ENCODE measurements at places on chromosomes 2 and 18.
A peak's percentile ranks its signal among the peaks of the same experiment; 100 is the strongest.

GRCh38 chr2:239526038-239526437 lies 125.2 kb upstream of the HDAC4 start:
- H3K27me3 ChIP-seq: no peaks in the 10 kb centered on the region
- no peak overlapping the region for H3K4me3 ChIP-seq
- H3K27ac ChIP-seq: no peak overlapping the region

GRCh38 chr2:66957198-66957597 lies 439.9 kb upstream of the ETAA1 start:
- no peak for DNase-seq
- no peaks in the 10 kb centered on the region for H3K27me3 ChIP-seq
- no peak overlapping the region for H3K27ac ChIP-seq
- no peaks in the 10 kb centered on the region for H3K4me1 ChIP-seq
- no peaks in the 10 kb centered on the region for H3K36me3 ChIP-seq

GRCh38 chr2:141871913-141872634 lies 258.7 kb downstream of the LRP1B start:
- DNase-seq: no peak
- no peak overlapping the region for H3K4me3 ChIP-seq
- H3K36me3 ChIP-seq: no peaks in the 10 kb centered on the region

- DNase-seq: no peak
- peak overlapping the region; percentile 95 for H3K4me3 ChIP-seq
- peak overlapping the region; percentile 89 for H3K27ac ChIP-seq
- peaks cover 25% of the 10 kb centered on the region for H3K4me1 ChIP-seq
- H3K36me3 ChIP-seq: peaks cover 14% of the 10 kb centered on the region
Observed at GRCh38 chr2:99153921-99154604, 679 bp downstream of the TSGA10 start.

- no peak overlapping the region for H3K27ac ChIP-seq
- H3K4me3 ChIP-seq: no peak overlapping the region
- H3K4me1 ChIP-seq: peaks cover 20% of the 10 kb centered on the region
- no peak for DNase-seq
- H3K36me3 ChIP-seq: peaks cover 54% of the 10 kb centered on the region
Observed at GRCh38 chr2:190512539-190513095, 21.9 kb downstream of the NEMP2 start.

- H3K4me1 ChIP-seq: no peaks in the 10 kb centered on the region
- no peak within 1 kb of the TSS for H3K4me3 ChIP-seq
- no peak for DNase-seq
- H3K27ac ChIP-seq: no peak within 1 kb of the TSS
- H3K36me3 ChIP-seq: peaks cover under 1% of the 10 kb centered on the region
Observed at GRCh38 chr2:96642564-96643360, at the start of gene FER1L5. Gene FER1L5 (plus strand): TSS chr2:96642764. CDS start chr2:96642837, 73 bp downstream.

DNA sequence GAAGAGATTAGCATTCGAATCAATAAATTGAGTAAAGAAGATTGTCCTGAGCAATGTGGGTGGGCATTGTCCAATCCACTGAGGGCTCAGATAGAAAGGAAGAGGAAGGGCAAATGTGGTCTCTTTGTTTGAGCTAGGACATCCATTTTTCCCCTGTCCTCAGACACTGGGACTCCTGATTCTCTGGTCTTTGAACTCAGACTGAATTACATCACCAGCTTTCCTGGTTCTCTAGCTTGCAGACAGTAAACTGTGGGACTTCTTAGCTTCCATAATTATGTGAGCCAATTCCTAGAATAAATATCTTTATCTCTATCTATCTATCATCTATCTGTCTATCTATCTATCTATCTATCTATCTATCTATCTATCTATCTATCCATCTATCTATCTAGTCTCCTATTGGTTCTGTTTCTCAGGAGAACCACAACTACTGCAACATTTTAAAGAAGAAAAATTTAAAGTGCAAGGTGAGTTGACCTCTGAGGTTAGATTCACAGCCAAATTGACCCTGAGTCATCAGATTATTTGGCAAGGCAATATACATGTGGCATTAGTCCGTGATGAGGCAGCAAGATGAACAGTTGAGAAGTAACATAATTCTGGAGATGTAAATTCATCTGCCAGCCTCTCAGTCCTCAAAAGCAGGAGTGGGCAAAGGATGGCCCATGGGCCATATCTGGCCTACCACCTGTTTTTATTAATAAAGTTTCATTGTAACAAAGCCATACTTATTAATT lies 191.4 kb downstream of the PDE11A start:
- no peak overlapping the region for H3K27ac ChIP-seq
- no peak for DNase-seq
- peaks cover 3% of the 10 kb centered on the region for H3K27me3 ChIP-seq

- H3K4me1 ChIP-seq: peaks cover 25% of the 10 kb centered on the region
- no peak overlapping the region for H3K27ac ChIP-seq
Observed at GRCh38 chr2:25044990-25045389, 3.1 kb downstream of the EFR3B start.

DNA sequence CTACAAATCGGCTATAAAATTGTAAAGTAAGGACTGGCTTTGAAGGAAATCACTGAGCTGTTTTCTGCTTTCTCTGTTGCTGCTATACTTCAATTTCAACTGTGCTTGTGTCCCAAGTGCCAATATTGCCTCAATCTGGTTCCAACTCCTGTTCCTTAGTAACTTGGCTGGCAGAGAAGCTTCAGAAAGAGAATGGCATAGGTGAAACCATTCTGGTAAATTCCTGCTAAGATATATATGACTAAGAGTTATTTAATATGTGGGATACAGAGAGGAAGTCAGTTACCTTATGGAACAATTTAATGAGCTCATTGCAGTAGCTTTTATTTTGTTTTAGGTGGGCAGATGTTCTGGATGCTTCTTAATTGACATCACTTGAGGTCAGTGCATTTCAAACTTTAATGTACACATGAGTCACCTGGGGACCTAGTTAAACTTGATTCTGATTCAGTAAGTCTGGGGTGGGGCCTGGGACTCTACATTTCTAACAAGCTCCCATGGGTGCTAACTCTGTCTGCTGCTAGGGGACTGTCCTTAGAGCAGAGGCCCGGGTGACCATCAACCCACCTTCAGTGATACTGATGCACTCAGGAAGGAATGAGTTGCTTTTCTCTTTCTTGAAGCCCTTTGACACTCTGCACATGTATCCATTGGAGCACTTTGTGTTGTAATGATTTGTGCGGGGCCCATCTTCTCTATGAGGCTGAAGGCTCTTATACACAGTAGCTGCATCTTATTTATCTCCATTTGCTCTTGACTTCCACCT lies 47.6 kb downstream of the LIPG start:
- H3K4me1 ChIP-seq: no peaks in the 10 kb centered on the region
- H3K4me3 ChIP-seq: no peak overlapping the region
- peaks cover 28% of the 10 kb centered on the region for H3K27me3 ChIP-seq
- DNase-seq: no peak
- H3K27ac ChIP-seq: no peak overlapping the region

All from activated T-helper 2 cell treated with anti-CD3 and anti-CD28 coated beads, Interferon-gamma antibody, Interleukin-2, Interleukin-4, amounts not matched to agents 10 μg/mL and 5 μg/mL and 100 μg/mL, durations not matched to agents 14 hours and 24 hours and 36 hours (primary cell).